ENCODE measurements at places on chromosomes 3 and 15.

GRCh38 chr3:64207289-64208080, 17.8 kb downstream of the PRICKLE2 start:
- DNase-seq: no peak

GRCh38 chr3:48187301-48187578, 977 bp downstream of the CDC25A start:
- no peak for DNase-seq

- no peak for DNase-seq
Observed at GRCh38 chr3:77348244-77348855, 308.5 kb downstream of the ROBO2 start.

- DNase-seq: no peak
Observed at GRCh38 chr15:42143356-42143755, 13.1 kb downstream of the PLA2G4F start.

DNA sequence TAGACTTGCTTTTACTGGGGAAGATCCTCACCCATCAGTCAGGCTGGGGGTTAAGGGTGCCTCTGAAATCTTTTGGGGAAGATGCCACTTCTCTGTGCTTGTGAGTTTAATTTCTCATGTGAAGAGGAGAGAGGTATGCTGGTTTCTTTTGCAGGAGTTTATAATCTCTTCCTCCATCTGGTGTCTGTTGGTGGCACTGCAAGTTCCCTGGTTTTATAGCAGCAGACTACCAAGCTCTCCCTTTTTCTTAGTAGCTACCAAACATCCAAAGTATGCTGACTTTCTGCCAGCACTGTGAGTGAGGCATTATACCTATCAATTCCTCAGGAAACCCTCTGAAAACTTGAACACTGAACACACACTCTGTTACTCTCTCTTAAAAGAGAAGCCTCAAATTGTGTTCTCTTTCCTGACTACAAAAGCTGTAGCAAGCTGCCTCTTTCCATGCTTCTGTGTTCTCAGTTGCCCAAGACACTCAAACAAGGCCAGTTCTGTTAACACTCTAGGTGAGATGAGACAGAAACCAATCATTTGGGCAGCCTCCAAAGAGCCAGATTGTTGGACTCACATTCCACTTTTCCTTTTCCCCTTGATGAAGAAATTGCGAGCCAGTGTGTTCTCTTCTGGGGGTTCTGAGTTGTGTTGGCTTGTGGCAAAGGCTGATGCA, 299.5 kb downstream of the GAP43 start:
- DNase-seq: peak; percentile 10

DNA sequence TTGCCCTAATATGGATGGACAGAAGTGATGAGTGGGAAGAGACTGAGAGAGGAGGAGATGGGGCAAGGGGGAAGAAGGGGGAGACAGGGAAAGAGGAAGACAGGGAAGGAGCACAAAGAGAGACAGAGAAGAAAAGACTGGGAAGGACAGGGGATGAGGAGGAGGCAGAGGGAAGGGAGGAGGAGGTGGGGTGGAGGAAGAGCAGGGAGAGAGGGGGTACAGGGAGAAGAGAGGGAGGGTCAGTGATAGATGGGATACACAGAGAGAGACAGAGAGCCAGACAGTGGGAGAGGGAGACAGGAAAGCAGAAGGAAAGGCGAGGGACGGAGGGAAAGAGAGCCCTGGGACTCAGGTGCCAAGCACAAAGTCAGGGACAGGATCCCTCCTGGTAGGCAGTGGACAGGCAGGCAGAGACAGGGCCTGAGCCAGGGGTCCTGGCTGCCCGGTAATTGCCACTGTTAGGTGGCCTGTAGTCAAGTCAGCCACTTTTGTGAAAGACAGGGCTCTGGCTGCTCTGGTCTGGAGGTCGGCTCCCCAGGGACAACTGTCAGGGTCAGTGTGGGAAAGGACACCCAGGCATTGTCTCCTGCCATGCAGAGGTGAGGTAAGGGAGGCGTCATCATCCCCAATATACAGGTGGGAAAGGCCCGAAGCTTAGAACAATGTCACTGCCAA, 9.8 kb downstream of the VILL start:
- DNase-seq: no peak

GRCh38 chr3:150540991-150541390, 5.3 kb downstream of the SERP1 start:
- DNase-seq: no peak

DNA sequence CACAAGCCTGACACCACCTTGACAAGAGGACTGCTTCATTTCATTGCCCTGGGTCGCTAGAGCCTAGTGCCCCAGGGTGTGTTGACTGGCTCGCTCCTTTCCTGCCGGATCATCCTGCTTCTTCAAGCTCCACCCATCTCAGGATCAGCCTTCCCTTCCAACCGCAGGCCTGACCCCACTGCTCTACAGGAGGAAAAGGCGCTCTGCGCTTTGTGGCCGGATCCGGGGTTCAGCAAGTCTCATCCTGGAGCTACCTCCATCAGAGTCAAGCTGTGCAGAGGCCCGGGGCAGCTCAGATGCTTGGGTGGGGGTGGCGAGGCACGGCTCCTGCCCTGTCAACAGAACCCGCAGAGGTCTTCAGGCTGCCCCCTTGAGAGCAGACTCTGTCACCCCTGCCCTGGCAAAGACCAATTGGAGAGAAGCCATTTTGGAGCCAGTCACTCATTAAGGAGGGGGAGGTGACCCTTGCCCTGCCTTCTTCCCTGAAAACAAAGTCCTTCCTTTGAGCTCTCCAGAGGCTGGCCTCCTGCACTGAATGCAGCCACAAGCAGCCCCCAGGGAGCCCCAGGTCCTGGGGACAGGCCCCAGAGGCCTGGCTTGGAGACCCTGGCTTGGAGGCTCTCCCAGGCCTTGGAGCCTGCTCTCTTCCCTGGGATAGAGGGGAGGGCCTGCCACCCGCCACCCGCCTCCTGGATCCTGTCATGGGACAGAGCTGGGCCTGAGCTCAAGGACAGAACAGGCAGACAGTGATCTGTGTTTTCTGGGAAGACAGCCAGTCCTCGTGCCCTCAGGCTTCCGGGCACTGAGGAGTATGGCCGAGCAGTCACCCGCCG, 80.3 kb downstream of the CPN2 start:
- DNase-seq: no peak

DNA sequence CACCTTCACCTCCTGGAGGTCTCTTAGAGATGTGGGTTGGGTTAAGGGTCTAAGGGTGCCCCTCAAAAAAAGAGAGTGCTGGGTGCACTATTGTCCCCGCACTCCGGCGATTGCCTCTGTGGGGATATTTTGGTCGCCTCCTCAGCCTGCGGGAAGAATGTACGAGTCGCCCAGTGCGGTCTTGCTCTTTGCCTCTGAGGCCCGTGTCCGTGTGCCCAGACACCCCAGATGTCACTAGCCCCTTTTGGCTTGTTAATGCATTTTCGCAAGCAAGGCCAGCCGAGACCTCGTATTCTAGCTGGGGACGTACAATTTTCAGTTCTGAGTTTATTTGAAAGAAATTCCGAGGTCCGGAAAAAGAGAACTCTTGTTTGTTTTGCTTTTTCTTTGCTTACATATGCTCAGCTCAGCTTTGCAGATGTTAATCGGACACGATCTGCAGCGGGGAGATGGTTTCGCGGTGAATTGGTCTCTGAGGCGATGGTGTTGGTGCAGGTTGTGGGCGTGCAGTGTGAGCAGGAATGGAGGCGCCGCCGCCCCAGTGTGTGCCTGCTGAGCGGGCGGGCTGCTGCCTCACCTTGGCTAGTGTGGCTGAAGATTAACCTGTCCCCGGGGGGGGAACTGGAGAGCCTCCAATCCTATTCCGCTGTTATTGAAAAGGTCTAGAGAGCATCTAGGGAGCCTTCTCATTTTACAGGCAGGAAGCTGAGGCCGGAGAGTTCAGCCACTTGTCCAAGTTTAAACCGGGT, 1.4 kb downstream of the ST6GAL1 start:
- no peak for DNase-seq

- peak; percentile 64 for DNase-seq
Observed at GRCh38 chr15:75620841-75621391, 4.6 kb downstream of the SNUPN start.

DNA sequence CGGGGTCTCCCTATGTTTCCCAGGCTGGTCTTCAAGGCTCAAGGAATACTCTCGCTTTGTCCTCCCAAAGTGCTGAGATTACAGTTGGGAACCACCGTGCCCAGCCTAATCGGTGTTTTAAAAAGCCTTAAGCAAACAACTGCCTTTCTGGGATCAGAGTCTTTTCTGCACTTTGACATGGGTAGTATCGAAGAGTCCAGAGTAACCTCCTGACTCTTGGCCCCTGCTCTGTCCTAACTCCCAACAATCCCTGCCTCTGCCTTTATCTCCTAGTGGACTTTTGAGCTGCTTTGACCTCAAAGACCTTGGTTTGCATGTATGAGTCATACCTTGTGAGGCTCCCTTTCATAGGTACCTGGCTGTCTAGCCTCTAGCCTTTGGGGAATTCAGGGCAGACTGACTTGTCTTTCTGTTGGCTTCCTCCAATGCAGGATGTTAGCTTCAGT, 21.0 kb upstream of the HACD2 start:
- DNase-seq: no peak

DNA sequence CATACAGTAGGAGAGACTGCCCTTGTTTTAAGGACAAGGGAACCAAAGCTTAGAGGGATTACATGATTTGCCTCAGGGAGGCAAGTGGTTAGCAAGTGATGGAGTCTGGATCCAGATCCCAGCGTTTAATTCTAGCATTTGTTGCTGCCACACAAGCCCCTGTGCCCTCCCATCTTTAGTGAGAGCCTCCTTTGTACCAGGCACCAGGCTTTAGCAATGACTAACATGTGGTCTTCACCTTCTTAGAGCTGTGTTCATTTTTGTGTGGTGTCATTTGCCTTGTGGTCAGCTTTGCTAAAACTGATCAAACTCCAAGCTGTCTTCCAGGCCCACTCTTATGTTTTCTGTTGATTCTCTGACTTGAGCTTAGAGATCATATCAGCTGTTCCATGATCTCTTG, 290.5 kb downstream of the RPLP1 start:
- DNase-seq: no peak
